ENCODE measurements at places on chromosomes 5 and 9. TPM values are rescaled to one million over a fixed set of nuclear protein-coding genes. Genes with fewer than 3 reads are reported as not detected.

Gene SH3TC2
- total RNA-seq = 8.6 TPM

DNA sequence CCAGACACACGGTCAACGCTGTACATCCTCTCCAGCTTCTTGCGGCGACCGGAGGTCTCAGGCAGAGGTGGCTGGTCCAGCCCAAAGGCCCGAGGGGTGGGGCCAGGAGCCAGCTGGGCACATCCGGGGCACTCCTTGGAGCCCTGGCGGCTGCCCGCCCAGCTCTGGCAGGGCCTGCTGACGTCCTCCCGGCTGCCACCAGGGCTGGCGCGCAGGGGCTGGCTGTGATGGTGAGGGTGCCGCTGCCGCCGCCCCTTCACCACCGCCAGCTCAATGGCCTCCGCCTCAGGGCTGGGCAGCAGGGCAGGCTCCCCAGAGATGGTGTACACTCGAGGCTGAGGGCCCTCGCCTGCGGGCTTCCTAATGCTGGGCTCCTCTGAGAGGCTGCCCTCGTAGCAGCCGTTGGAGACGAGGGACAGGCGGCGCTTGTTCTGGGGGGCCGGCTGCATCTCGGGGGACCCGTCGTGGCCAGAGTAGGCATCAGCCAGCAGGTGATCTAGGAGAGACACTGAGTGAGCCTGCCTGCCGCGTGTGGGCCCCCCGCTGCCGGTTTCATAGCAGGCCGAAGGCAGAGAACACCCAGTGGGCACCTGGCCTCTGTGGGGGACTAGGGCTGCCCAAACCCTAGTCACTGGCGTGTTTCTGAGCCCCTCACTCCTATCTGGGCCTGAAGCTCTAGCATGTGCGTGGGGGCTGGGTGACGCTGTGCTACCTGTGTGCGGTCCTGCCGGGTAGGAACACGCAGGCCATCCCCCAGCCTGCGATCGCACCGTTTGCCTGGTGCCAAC is 1.5 kb downstream of the NSMF start:
- no peak for DNase-seq

- DNase-seq = no peak
These were observed 37.5 kb upstream of the CPEB4 start for GRCh38 chr5:173850659-173851058.

- DNase-seq = no peak
These were observed 349.3 kb upstream of the ACTBL2 start for GRCh38 chr5:57831932-57832331.

Gene DNAH5
- 1.2 TPM for total RNA-seq

Measured in type B pancreatic cell (in vitro differentiated cells).